ENCODE measurements at places on chromosomes 11 and 22.

GRCh38 chr11:10926801-10927211, 69.0 kb upstream of the ZBED5 start:
- DNase-seq: no peak

GRCh38 chr11:46180736-46181135, 59.5 kb upstream of the PHF21A start:
- DNase-seq: no peak

- DNase-seq: no peak
Observed at GRCh38 chr11:129917231-129917630, 21.9 kb upstream of the NFRKB start.

- no peak for DNase-seq
Observed at GRCh38 chr11:32919338-32919737, 26.7 kb downstream of the QSER1 start.

DNA sequence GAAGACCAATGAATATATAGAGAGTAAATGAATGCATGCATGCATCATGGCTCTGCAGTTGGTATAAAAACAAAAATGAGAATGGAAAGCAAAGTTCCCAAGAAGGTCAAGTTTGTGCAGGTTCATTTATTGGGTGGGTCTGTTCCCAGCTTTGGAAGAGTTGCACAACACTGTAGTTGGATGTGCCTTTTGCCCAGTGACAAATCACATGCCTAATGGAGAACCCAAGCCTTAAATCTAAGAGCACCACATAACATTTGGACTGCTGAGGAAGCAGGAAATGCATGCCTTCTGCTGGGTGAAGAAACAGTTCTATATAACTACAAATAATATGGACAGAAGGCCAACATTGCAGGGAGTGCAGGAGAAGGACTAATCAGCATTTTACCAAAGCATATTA, 30.6 kb downstream of the PRCP start:
- DNase-seq: no peak

GRCh38 chr11:8032122-8032521, 45.0 kb downstream of the EIF3F start:
- DNase-seq: no peak

GRCh38 chr22:46635756-46636155, 15.6 kb downstream of the GRAMD4 start:
- no peak for DNase-seq

GRCh38 chr22:41578818-41579217, 10.8 kb downstream of the PMM1 start:
- DNase-seq: no peak

DNA sequence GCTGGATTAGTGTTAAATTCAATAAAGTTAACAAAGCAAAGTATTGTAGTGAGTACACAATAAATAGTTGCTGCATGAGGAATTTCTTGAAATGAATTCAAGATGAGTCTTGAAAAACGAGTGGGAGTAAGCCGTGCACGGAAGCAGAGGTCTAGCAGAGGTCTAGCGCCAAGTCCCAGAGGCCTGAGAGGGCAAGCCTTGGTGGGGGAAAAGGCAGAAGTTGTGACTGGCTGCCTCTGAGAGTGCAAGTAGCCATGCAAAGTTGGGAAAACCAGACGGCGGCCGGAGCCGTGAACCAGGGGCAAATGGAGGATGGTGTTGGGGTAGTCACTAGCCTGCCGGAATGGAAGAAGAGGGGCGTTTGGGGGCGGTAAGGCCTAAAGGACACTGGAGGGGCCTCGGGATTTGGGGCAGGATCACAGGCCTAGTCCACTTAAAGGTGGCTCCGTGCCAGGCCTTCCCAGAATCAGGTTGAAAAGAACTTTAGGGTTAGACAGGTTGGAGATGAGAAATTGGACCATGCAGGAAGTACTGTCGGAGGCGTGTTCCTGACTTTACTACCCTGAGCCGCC, 379 bp upstream of the SLC3A2 start:
- DNase-seq: no peak

DNA sequence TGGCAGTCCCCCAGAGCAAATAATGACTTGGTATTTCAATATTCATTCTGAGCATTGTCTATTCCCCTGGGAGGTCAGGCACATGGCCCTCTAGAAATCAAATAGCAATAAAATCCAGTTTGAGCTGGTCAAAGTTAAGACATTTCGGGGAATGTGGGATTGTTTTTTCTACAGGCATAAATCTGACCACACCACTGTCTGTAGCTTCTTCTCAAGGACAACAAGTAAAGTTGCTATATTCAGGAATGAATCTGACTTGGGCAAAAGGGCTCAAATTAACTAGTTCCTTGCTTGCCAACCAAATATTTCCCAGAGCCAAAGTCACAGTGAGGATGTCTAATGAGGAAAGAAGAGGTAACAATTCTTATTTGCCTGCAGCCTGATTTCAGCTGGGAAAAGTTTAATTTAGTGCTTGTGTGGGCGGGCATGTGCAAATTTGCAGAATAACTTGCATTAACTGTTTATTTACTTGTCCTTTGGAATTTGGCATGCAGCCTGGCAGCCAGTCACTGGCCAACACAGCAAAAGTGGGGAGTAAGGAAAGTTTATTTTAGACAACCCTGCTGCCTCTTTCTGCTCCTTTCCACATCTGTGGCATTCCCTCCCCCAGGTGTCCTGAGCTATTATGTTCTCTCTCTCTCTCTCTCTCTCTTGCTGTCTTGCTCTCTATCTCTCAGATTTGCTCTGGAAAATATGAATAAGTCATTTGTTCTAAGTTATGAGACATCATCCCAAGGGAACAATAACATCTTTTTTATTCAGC, 51.2 kb upstream of the ARHGAP20 start:
- no peak for DNase-seq

DNA sequence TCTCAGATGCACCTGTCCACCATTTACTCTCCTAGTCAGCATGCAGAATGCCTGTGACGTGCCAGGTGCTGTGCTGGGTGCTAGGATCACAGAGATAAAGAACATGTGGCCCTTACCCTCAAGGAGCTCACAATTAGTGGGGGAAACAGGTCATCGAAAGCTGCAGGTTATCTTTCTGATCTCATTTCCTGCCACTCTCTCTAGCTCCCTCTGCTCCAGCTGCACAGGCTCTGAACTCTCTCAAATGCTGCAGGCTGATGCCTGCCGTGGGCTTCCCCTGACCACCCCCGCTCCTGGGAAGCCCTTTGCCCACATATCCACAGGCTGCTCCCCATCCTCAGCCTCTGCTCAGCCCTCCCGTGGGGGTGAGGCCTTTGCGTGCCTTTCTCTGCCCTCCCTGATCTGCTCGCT, 29.6 kb downstream of the SHANK3 start:
- no peak for DNase-seq

DNA sequence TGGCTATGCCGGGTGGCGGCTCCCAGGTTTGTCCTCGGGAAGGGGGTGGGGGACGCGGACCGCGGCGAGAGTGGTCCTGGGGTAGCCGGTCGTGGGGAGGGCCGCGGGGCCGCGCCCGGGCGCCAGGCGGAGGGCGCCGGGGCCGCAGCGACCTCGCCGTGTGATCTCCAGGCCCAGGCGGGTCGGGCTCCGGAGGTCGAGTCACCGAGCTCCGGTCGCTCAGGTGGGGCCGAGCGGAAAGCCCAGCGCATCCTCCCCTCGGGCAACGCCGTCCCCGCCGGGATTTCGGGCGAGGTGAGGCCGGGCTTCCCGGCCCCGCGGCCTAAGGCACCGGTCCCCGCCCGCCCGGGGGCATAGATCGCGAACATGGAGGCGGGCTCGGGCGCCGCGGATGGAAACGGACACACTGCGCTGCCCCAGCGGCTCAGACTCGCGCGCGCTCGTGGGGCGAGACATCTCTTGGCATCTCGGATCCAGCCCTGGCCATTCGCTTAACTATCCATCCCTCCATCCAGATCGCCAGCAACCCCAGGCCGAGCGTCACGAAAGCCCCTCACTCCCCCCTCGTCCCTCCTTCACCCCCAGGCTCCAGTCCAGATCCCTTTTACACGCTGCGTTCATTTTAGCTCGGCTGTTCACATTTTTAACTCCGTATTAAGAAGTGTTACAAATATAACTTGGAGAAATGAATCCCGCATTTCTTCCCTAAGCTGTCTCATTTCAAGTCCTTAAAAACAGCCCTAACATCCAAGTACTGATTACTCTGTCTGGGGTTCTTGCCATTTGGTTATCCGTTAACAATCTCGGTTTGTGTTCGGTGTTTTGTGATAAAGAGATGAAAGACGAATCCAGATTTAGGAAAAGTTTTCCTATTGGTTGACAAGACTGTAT, 460 bp downstream of the ZC3H12C start:
- no peak for DNase-seq

- no peak for DNase-seq
Observed at GRCh38 chr22:24978308-24978707, 25.8 kb downstream of the KIAA1671 start.
